ENCODE measurements at places on chromosomes 1 and 21.
A peak's percentile ranks its signal among the peaks of the same experiment; 100 is the strongest.

DNA sequence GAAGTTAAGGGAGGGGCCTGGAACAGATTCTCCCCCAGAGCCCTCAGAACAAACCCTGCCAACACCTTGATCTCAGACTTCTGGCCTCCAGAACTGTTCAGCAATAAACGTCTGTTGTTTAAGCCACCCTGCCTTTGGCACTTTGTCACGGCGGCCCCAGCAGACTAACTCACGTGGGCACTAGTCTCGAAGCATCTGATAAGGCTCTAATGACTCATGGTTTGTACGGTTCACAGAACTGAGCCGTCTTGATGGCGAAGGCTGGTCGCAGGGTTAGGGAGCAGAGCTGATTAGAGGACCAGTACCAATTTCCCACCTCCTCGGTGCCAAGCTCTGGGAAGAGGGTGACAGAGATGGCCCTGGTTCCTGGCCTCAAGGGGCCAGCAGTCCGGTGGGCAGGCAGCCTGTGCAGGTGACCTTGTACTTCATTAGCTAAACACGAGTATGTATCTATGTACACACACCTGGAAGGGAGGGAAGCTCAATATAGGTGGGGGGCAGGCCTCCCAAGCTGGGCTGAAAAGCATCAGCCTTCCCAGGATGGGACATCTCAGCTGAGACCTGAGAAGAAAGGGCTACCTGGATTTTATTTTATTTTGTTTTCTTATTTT is 112.8 kb downstream of the MRPS6 start:
- DNase-seq, result no peak

GRCh38 chr1:198552668-198553416 is 12.4 kb upstream of the ATP6V1G3 start:
- no peak for DNase-seq

DNA sequence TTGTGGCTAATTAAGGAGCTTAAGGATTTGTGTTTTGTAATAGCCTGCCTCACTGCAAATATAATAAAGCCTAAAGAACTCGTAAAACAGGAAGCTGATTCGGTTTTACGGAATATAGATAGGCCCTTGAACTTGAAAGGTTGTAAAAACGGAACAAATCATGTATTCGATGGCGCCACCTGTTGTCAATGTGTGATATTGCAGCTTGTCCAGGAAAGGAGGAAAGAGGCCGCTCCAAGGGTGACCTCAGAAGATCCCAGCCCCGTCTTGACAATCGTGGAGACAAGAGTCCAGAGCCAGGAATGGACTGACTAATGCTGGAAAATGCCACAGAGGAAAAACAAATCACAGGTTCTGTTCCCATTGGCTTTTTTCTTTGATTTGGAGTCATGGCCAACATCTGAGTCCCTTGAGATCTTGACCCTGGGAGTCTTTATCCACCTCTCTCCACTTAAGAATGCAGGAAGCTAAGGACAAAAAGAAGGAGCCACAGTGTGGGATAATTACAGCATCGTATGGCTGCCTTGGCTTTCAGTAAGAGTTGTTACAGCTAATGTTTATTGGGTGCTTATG is 7.0 kb upstream of the IGSF21 start:
- peak; percentile 74 for DNase-seq

DNA sequence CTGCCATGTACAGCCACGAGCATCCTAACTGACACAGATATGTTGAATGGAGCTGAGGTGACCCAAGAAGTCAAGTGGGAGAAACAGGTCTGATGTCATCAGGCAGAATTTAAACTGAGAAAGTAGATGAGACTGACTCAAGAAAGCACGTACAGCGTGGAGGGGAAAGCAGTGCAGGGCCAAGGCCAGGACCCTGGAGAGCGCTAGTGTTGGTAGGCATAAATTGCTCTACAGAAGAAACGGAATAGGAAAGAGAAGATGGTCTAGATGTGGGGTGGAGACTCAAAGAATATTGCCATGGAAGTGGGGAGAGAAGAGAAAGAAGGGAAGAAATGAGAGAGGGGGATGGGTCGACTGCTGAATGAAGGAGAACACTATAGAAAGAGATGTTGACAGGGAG is 45.3 kb upstream of the GJB5 start:
- DNase-seq, result no peak

DNA sequence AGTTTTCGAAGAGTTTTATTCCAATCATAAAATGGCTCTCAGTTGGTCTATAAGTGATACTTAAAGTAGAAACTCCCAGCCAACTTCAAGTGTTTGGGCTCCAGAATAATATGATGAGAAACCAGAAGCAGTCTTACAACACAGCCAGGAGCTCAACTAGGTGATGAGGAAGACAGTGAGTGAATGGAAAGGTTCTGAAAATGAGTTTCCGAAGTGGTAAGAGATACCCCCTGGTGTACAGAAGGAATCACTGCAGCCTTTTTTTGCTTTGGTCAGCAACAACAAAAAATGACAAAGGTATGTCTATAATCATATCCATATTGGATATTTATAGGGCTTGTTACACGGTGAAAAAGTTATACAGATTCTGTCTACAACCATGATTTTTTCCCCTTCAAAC is 16.5 kb downstream of the KRTAP19-1 start:
- DNase-seq, result no peak

DNA sequence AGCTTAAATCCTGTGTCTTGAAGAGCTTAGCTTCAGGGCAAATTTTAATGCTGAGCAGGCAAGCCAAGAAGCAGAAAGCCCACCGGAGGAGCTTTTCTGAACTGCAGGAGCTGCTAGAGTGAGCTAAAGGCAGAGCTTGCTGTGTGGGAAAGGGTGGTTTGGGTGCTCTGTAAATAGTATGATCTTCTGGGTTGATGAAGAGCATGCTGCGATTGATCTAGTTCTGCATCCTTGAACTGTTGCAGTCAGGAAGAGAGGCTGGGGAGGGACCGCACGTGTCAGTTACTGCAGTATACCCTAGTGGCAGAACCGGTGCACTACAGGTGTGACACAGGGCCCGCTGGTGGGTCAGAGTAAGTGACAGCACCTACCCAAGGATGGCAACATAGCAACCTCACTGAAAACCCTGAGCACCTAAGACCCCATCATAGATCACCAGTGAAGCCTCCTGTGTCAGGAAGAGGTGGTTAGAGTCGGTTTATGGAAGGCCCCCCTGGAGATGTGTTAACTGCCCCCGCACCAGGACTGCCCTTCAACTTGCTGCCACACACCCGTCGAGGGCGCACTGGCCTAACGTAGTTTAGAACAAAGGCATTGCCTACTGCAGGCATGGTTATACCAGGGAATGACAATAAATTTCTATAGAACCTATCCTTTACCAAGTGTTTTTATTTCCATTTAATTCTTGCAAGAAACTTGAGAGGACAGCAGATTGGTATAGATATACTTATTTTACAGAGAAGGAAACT is 146.0 kb upstream of the KIAA0040 start:
- peak; percentile 82 for DNase-seq

DNA sequence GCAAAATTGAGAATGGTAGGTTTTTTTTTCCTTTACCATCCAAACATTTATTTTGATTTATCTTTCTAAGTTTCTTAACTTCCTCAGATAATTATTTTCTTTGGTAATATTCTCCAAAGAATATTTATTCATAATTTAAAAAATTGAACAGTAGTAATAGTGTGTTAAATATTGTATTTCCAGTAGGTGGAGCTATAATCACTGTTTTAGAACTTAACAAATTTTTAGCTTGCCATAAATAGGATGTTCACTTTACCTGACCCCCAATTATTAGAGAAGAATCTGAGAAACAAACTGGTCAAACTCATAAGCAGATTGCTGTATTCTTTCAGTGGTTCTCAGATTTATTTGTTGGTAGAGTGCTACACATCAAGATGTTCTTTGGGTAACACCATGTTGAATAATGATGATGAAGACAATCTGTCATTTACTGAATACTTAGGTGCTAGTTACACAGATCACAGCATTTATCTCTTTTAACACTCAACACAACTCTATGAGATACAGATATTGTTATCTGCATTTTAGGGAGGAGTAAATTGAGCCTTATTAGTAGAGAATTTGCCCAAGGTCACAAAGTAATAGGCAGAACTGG is 82.4 kb upstream of the GPR88 start:
- DNase-seq, result no peak

DNA sequence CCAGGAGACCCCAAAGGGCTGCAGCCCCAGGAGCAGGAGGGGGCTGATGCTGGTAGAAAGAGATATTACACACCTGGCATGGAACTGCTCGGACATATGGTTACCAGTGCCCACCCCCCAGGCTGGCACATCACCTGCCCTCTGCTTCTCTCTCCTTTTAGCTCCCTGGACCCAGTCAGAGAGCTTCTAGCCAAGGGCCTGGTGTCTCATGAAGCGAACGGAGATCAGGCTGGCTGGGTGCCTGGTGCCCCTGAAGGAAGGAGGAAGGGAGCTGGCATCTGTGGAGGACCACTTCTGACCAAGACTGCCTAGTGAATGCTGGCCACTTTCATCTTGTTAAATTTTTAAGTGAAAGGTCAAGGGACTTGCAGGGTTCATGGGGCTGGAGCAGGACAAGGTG is 53.1 kb downstream of the FOXO6 start:
- no peak for DNase-seq

GRCh38 chr1:230043081-230043480 is 24.0 kb upstream of the GALNT2 start:
- no peak for DNase-seq

GRCh38 chr1:21283524-21283923 is 6.7 kb downstream of the ECE1 start:
- no peak for DNase-seq

- no peak for DNase-seq
Measured at GRCh38 chr1:117686907-117687306, 81.1 kb downstream of the TENT5C start.

DNA sequence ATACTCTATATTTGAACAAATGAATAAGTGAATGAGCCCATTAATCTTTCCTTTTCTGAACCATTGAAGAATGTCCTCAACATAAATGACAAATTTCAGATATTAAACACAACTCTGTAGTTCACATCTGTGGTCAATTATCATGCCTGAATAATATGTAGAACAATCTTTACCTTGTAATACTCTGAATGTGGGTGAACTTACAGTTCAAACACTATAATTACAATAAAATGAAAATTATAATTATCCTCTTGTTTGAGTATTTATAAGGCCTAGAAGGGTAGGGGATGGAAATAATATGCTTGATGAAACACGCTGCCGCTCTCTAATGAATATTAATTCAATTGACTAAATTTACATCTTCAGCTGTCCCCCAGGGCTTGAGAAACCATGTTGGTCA is 8.7 kb upstream of the SFPQ start:
- no peak for DNase-seq

DNA sequence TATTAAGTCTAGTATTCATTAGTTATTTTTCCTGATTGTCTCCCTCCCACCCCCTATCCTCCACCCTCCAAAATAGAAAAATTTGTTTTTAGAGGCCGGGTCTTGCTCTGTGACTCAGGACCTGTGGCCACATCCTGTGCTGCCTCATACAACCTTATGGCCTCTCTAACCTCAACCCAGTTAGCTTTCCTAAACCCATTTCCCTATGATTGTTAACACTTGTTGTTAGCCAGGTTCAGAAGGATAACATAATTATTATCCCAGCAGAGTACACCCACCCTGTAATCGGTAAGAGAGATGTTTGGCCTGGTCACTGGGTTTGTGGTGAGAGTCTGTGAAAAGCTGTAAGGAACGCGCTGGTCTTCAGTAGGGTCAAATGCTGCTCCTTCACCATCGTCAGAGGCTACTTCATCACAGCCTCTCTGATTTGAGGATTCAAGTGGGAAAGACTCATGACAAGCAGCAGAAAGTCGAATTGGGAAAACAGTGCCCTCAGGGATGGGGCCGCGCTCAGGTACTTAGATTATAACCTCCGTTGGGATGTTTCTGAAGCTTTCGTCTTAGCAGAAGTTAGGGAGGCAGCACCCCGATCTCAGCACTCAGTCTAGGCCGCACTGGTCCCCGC is 35.9 kb upstream of the HMGN1 start:
- DNase-seq, result no peak

DNA sequence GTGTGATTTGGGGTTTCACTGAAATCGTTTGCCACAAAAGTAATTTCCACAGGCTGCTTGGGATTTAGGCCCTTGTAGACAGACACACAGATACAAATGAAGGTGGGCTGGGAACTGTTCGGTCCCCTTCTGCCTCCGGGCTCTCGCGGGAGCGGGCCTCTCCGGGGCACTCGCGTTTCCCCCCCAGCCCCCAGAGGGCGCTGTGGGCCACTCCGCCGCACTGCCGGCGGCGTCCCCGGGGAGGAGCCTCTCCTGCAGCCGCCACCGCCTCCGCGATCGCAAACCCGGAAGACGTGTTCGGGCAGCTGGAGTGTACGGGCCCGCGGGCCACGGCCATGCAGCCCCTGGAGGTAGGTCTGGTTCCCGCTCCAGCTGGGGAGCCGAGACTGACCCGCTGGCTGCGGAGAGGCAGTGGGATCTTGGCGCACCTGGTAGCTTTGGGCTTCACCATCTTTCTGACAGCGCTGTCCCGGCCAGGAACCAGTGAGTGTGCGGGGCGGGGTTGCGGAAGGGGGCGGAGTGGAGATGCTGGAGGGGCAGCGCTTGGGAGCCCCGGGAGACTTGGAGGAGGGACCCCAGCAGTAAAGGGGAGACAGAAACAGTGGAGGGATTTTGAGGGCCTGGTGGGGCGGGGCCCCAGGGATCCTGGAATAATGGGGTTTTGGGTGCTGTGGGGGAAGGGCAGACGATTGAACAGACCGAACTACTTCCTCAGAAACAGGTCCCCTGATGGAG is at the start of gene CYB561D1:
TSS of gene CYB561D1 (plus strand) at position 290 of the 735 bp plus-strand sequence. CDS start at position 336, 46 bp downstream.
- DNase-seq, result peak; percentile 92

DNA sequence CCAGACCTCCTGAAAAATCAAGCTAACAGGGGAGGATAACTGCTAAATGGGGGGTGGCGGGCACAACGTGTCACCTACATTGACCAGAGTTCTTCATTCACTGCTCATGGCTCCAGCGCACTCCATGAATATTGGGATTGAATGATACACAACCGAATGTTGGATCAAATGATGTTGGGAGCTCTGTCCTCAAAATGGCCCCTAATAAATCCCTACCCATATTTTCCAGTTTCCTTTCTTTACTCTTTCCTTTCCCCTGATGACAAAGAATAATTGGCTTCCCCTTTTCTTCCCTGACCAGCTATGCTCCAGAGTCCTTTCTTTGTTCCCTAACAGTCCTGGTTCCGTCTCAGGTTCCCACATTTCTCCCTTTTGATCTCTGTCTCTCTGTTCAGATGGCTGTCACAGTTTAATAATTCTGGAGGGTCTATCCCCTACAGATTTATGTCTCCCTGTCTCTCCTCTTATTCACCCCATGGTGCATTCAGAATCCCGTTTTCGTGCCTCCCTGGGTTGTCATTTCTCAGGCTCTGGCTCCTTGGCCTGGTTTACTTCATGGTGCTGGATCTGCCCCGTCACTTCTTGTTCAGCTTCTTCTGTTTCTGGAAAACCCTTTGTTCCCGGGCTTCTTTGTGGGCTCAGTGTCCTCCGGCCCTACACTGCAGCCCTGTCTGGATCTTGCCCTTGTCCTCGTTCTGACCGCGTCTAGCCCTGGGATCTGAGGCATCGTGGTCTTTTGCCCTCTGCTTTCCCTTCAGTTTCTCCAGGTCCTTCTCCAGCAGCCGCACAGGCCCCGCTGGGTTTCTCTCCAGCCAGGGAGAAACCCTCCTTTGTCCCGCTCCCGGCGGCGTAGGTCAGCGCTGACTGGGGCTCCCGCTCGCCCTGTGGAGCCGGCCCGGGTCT is 78.3 kb downstream of the NDUFS5 start:
- no peak for DNase-seq

Data from stimulated activated CD8-positive, alpha-beta memory T cell treated with anti-CD3 and anti-CD28 coated beads, Interleukin-4, amount 100 ng/mL, for 48 hours (primary cell).